ENCODE measurements at places on chromosomes 1 and 21.

DNA sequence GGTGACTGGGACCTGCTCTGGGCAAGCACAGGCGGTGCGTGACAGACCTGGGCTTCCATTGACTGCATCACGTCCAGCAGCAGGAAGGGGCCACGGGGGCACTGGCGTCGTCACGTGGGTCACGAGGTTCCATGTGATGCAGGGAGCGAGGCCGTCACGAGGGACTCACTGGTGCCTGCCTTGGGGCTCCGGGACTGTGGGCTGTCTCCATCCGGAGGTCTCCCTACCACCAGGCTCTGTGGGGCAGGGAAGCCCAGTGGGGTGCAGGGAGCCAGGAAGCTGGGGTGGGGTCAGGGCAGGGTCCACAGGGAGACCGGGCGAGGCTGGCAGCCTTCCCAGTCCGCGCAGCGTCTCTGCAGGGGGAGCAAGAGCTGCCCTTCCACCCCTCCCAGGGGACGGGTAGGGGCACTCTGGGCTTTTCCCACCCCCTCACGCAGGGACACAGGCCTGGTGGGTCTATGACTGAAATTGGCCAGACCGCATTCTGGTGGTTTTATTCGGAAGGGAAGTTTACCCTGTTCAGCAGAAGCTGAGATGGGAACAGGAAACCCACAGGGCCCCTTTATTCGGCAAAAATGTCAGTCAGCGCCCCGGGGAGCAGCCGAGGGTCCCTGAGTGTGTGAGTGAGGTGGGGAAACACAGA, 416 bp upstream of the TNFRSF14 start:
- DNase-seq, result no peak

GRCh38 chr1:234768171-234768568, 158.2 kb upstream of the IRF2BP2 start:
- no peak for DNase-seq

- DNase-seq, result peak; percentile 83
Observed at GRCh38 chr1:221845650-221846371, 103.9 kb upstream of the DUSP10 start.

DNA sequence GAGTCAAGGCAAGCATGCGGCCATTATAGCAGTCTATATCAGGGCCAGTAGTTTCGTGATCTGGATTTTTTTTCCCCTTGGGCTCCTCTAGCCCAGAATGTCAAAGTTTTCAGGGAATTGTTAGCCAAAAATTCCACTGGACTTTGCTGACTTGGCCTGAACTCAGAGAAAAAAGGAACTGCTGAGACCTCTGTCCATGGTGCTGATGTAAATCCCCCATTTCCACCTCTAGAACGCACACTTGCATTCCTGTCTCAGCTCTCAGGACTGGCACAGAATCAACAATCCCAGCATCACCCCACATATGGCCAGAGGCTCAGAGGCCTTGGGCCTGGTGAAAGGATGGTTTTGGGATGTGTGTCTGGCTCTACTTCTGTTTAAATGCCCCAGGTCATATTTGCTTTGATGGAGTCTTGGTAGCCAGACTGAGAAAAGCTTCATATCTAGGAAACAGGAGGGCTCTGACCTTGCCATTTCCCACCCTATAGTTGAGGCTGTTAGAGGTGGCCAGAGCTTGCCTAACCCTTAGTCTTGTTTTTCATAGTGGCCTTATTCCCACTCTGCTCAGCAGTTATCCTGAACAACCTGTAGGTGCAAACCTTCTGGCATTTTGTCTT, 16.9 kb upstream of the EFCAB14 start:
- DNase-seq, result no peak

DNA sequence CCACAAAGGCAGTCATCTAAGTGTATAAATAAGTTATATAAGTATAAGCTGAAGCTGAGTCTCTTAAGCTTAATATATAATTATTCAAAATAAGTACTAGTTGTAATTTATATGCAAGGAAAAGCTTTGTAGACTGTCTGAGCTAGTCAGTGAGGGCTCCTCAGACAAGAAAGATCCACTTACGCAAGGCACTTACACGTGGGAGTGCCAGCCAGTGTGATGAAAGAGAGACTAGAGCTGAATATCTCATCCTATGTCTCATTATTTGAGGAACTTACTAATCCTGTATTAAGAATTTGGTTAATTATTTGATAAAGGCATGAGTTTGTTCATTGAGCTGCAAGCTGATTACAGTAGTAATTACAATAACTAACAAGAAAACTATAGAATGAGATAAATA, 146.9 kb downstream of the PDE4B start:
- DNase-seq, result no peak
